ENCODE measurements at places on chromosomes 12 and 14. TPM values are rescaled to one million over a fixed set of nuclear protein-coding genes. Genes with fewer than 3 reads are reported as not detected.

Gene RAPGEF3
- total RNA-seq: 0.72 TPM

Gene NOXRED1
- 0.06 TPM for total RNA-seq

Gene SIX6
- not detected for total RNA-seq

Gene MANSC1
- total RNA-seq: 4.5 TPM
